ENCODE measurements at places on chromosomes 3 and 15.

GRCh38 chr3:129543156-129543790 is at the start of gene H1-8:
TSS of gene H1-8 (plus strand) at chr3:129543175. CDS start at chr3:129543219, 44 bp downstream.
- no peak for DNase-seq

DNA sequence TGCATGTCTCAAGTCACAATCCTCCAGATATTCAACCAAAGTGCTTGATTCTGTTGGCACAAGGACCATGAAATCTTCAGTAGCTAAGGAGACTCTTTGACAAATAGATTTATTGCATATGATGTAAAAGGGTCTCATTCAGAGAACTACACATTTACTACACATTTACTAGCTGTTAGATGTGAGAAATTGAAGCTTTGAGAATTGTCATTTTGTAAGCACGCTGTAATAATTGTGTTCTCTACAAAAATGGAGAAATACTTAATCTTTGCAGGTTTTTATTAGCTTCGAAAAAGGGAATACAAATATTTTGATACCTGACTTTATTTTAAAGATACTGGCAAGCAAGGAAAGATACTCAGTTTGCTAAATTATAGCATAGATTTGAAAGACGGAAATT is 70.2 kb upstream of the CHD2 start:
- no peak for DNase-seq

- DNase-seq: no peak
Observed at GRCh38 chr15:93866948-93867347, 364.4 kb upstream of the MCTP2 start.

DNA sequence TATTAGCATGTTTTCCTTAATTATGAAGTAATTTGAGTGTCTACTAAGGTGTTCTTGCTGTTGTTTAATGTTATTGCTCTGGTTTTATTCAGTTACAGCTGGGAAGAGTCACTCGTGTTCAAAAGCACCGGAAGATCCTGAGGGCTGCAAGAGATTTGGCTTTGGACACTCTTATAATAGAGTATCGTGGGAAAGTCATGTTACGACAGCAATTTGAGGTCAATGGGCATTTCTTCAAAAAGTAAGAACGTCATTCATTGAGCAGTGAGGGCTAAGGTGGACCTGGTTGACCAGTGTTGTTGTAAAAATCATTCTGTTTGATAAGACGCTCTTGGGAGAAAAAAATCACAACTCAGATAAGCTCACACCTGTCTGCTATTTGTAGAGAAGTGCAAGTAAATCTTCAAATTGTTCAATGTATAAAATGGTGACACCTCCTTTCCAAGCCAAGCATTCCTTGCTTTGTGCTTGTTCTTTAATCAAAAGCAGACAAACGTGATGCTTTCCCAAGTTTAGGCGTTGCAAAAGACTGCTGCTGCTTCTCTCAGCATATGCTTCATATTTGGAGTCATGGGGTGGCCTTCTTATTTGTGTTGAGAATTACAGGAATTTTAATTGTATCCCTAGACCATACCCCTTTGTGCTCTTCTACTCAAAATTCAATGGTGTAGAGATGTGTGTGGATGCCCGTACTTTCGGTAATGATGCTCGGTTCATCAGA is 44.2 kb downstream of the SETD5 start:
- no peak for DNase-seq

- no peak for DNase-seq
Observed at GRCh38 chr15:92059036-92059970, 205.8 kb downstream of the SLCO3A1 start.

GRCh38 chr3:129888771-129889170 is 4.7 kb downstream of the TMCC1 start:
- DNase-seq: peak; percentile 98

- no peak for DNase-seq
Observed at GRCh38 chr15:41842229-41842628, 3.6 kb downstream of the PLA2G4B start.

DNA sequence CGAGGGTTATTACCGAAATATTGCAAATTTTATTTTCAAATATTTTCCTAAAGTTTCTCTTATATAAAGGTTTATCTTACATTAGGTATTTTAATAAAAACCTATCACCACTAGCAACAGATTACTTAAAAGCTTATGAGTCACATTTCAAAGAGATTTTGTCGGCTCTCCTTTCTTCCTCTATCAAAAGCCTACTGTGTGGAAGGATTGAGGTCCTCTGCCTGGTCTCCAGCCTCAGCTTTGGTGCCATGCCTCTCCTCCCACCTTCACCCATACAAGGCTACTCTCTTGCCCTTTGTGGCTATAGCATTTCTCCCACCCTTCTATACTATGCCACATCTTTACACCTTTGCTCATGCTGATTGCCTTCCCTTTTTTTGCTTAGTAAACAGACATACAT is 199.3 kb downstream of the TNIK start:
- DNase-seq: no peak

- DNase-seq: no peak
Observed at GRCh38 chr3:46517784-46518181, 20.0 kb downstream of the RTP3 start.

DNA sequence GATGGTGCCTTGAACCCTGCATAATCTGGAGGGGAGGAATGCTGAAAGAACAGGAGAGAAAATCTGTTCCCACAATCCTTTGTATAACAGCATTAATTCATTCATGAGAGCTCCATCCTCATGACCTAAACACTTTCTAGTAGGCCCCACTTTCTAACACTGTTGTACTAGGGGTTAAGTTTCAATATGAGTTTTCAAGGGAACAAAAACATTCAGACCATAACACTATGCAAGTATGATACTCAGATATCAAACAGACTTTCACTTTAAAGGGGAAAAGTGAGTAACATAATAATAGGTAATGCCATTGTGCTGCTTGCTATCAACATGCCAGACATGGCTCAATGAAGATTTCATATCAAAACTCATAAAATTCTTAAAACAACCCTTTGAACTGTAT is 32.4 kb upstream of the PLSCR2 start:
- no peak for DNase-seq

DNA sequence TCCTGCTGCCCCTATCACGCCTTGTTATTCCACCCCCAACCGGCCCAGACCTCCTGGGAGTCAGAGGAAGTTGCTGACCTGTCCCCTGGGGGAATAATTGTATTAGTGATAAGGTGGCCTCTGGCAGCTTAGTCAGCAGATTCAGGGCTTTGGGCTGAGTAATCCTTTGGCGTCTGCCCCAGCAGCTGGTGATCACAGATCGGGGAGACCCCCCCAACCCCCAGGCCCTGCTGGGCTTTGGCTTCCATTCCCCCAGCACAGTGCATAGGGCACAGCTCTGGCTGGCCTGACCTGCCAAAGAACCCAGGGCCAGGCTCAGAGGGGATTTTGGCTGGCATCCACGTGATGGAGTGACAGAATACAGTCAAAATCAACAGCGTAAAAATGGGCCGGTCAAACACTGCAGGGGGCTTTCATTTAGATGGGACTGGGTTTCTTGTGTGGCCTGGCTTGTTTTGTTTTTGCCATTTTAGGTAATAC is 3.9 kb upstream of the NR2E3 start:
- DNase-seq: peak; percentile 46

- DNase-seq: peak; percentile 85
Observed at GRCh38 chr3:99562990-99563607, 75.3 kb upstream of the COL8A1 start.

GRCh38 chr15:34791701-34792100 is 3.6 kb downstream of the ACTC1 start:
- no peak for DNase-seq

DNA sequence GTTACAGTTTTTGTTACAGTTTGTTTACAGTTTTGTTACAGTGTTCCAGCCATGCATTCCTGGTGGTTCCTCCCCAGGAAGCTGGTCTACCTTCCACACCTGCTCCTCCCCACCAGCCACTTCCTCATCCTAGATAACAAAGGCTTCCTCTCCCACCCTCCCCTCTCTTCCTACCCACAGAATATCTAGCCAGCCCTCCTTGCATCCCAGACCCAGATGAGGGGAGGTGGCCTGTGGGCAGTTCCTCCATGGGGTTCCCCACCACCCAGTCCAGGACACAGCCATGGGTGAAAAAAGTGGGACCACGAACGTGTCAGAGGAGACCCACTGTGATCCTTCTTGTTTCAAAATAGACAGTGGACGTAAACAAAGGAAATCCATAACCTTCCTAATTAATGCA is 122.8 kb upstream of the ABHD17C start:
- no peak for DNase-seq

GRCh38 chr3:141105828-141106628 is 54.9 kb downstream of the SPSB4 start:
- peak; percentile 78 for DNase-seq

DNA sequence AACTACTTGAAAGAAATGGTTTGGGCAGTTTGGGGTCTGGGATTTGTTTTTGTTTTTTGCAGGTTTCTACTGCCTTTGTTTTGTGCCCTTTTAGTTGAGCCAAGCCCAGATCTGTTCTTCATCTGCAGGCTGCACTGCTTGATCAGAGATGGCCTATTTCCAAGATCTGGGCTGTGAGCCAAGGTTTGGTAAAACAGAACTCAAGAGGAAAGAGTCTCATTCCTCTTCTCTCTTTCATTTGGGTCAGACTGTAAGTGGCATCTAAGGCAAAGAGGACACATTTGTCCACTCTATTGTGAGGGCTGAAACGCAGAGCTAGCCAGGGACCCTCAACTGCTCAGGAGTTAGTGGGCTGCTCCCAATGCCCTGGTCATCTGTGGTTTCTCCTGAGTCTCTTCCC is 104.4 kb upstream of the UBE3A start:
- DNase-seq: peak; percentile 50

DNA sequence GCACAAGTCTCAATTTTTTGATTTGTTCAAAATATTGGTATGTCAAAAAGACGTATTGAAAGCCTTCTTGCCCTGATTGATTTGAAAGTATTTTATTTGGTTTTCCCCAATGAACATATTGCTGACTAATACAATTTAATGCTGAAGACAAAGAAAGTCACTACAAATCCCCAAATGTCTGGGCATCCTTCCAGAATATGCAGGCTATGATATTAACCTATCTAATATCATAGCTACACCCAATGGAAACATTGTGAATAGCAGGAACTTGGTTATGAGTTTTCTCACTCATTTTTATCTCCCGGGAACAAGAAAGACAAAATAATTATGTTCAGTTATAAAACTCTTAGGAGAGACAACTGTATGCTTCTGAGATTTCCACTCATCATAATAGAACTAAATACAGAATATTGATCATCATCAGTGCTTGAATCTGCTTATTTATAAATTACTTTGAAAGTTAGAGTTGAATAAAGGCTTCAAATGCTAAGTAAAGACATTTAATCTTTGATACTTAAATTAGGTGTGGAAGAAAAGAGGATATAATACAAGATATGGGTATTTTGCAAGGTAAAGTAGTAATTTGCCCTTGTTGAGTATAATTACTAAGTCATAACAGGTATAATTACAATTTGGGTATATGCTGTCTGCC is 483.9 kb downstream of the RBMS3 start:
- DNase-seq: peak; percentile 92

- DNase-seq: peak; percentile 91
Observed at GRCh38 chr3:65713016-65713415, 325.7 kb downstream of the MAGI1 start.

GRCh38 chr15:25397100-25397499 is 41.7 kb downstream of the UBE3A start:
- no peak for DNase-seq

DNA sequence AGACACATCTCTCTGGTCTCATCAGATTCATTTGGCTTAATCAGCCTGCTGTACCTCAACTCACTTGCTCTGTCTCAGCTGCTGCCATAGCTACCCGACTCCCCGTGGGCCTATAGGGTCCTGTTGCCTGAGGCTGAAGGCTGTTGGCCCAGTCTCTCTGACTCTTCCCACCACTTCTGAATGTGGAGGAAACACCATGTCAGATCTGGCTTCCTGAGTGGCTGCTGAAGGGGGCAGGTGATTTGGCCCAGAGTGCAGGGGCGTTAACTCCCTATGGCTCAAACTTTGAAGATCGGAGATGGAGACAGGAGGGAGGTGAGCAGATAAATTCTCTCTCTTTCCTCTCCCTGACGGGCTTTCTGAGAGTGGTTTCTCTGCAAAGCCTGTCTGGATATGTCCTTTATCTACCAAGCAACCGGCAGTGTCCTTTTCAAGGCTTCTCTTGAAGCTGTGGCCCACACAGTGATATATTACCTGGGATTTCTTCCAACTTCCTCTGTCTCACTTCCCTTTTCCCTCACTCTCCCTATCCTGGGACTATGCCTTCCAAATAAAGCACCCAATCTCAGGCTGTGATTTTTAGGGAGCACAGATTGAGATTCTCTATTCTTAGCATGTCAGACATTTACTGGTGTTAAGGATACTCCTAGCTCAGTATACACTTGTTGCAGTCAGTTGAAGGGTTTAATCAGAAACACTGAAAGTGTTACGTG is 334.9 kb upstream of the TBC1D5 start:
- DNase-seq: no peak

GRCh38 chr3:14377838-14378169 is 24.6 kb upstream of the SLC6A6 start:
- DNase-seq: no peak

DNA sequence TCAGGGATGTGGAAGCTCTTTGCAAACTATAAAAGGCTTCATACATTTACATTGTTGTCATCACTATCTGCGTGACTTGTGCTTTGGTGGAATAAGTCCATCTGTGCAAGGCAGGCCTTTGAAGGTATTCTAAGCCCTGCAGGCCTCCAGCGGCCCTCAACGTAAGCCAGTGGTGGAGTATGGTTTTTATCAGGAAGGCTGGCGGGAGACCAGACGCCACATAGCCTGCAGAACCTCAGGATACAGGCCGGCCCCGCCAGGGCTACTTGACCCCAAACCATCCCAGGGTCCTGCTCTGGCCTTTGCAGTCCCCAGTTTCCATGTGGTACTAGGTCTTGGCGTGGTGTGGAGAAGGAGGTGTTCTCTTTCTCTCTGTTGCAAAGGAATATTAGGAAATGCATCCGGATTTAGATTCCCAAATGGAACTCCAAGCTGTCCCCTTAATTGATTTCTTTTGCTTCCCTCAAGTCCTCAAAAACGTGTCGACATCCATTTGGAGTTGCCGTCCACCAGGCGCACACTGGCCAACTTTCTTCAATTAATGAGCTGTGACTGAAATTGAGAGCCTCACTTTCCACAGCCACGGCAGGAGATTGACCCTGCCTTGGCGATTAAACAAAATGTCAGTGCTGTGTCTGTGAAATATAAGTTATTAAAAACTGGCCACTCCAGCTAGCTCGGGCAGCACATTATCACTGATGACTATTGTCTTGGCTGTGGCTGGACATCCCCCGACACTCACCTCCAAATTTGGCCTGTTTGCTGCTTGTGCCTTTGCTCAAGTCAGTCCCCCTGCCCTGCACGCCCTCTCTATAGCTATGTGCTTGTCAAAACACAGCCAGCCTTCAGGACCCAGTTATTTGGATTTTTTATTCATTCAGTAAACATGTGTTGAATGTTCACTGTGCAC is 239.8 kb upstream of the TLE3 start:
- DNase-seq: no peak

DNA sequence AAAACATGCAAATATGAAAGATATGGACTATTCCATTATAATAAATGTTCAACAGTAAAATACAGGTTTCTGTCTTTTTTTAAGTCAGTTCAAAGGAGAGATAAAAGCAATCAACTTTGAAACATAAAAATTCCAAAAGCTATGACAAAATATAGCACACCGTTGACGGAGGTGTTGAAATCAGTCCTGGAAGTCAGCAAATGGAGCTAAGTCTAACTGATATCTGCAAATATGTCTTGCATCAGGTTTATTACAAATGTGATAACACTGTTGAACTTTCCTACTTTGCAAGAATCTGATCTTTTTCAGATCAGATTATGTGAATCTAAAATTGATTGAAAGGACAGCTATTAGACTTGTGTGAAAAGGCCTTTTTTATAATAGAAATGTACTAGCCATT is 300.7 kb downstream of the SHOX2 start:
- DNase-seq: no peak

All from fibroblast of skin of back (primary cell).